ENCODE measurements at places on chromosomes 4 and X.

GRCh38 chr4:111016416-111016815 is 393.5 kb upstream of the PITX2 start:
- no peak for DNase-seq

- no peak for DNase-seq
Observed at GRCh38 chrX:120768254-120768653, 107.4 kb downstream of the CT47B1 start.

- DNase-seq, result no peak
Observed at GRCh38 chrX:17405225-17405969, 30.4 kb downstream of the NHS start.

DNA sequence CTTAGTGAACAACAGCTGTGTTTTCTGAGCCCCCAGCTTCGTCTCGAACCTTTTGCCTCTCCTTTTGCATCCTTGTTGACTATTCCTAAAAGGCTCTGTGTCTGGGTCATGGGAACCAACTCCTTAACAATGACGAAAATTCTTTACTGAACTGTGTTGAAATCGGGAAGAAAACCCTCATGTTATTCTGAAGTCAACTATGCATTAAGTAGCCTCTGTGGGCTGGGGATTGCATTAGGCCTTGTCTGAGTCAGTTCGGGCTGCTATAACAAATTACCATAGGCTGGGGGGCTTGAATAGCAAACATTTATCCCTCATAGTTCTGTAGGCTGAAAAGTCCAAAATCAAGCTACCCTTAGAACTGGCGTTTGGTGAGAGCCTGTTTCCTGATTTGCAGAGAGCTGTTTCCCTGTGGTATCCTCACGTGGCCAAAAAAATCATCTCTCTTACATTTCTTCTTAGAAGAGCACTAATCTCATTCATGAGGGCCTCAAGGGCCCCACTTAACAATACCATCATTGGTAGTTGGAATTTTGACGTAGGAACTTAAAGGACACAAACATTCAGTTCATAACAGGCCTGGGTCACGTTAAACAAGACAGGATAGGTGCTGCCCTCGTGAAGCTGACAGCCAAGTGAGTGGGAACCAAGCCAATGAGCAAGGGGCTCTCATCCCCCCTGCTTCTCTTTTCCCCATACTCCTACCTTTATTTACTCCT is 75.9 kb downstream of the CLNK start:
- DNase-seq, result no peak

- no peak for DNase-seq
Observed at GRCh38 chr4:119785963-119786362, 157.4 kb upstream of the PDE5A start.

GRCh38 chr4:154807042-154807630 is 26.1 kb downstream of the RBM46 start:
- no peak for DNase-seq

DNA sequence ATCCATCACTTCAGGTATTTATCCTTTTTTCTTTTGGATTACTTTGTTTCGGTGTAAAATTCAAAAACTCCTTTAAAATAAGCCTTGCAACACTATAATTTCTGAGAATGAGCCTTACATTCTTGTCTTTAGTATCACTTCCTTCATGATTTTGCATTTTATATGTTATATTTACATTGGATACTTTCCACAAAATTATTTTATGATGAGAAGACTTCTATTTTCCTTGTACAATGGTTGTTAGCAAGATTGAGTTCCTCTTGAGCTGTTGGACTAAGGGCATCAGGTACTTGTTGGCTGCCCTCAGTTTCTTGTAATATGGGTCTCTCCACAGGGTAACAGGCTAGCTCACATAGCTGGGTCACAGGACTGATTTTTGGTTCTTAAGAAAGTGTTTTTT is 22.7 kb upstream of the HPGDS start:
- DNase-seq, result no peak

DNA sequence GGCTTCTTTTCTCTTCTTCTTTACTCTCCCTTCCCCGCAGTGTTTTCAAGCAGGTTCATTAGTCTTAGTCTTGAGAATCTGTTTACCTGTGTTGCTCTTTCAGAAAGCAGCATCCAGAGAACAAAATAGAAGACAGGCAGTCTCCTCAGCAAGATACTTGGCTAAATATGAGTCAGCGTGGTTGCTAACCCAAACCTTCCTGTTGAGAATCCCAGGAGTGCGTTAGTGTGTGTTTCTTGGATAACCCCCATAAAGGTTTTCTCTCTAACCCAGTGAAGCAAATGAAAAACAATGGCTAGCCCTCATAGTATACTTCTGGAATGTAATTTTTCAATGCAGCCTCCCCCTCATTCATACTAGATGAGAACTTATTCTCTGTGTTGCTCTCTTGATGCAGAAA is 41.1 kb downstream of the BMPR1B start:
- DNase-seq, result no peak

DNA sequence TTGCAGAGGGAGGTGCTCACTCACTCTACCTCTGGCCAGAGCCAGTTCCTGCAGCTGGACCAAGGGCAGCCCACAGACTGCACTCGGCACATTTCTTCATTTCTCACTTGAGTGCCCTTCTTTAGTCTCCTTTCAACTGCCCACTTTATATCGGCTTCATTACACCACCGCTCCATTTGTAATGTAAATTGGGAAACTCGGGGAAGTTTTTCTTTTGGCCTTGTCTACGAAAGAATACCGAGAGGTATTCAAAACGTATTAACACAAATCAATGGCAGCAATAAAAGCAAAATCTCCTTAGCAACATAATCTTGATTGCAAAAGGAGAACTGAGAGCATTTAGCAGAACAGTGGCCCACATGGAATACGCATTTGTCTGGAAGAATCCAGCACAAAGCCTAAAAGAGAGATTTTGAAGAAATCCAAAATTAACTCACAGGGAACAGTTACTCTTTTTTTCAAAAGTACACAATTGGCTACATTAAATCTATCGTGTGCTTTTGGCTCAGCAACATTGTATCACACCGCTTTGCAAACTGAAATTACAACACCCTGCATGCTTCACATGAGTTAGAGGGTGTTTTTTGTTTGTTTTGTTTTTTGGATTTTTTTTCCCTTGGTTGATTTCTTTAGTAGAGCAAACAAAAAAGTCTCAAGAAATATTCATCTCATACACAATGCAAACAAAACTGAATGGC is 62.6 kb downstream of the CHIC2 start:
- no peak for DNase-seq

GRCh38 chrX:4588893-4589292 is 875.4 kb upstream of the PRKX start:
- no peak for DNase-seq

DNA sequence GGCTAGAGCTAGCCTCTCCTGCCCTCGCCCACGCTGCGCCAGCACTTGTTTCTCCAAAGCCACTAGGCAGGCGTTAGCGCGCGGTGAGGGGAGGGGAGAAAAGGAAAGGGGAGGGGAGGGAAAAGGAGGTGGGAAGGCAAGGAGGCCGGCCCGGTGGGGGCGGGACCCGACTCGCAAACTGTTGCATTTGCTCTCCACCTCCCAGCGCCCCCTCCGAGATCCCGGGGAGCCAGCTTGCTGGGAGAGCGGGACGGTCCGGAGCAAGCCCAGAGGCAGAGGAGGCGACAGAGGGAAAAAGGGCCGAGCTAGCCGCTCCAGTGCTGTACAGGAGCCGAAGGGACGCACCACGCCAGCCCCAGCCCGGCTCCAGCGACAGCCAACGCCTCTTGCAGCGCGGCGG is at the start of gene AR:
Gene AR (plus strand): TSS at position 204 of the 400 bp plus-strand sequence. CDS start 1,126 bp downstream, outside the sequence.
- no peak for DNase-seq

GRCh38 chrX:109841869-109842579 is 109.0 kb upstream of the ACSL4 start:
- DNase-seq, result no peak

GRCh38 chr4:60422439-60422838 is 777.7 kb upstream of the ADGRL3 start:
- no peak for DNase-seq

- no peak for DNase-seq
Observed at GRCh38 chrX:51902510-51903050, 9.2 kb downstream of the MAGED1 start.

GRCh38 chrX:129781134-129781672 is 1.5 kb downstream of the SASH3 start:
- DNase-seq, result no peak

DNA sequence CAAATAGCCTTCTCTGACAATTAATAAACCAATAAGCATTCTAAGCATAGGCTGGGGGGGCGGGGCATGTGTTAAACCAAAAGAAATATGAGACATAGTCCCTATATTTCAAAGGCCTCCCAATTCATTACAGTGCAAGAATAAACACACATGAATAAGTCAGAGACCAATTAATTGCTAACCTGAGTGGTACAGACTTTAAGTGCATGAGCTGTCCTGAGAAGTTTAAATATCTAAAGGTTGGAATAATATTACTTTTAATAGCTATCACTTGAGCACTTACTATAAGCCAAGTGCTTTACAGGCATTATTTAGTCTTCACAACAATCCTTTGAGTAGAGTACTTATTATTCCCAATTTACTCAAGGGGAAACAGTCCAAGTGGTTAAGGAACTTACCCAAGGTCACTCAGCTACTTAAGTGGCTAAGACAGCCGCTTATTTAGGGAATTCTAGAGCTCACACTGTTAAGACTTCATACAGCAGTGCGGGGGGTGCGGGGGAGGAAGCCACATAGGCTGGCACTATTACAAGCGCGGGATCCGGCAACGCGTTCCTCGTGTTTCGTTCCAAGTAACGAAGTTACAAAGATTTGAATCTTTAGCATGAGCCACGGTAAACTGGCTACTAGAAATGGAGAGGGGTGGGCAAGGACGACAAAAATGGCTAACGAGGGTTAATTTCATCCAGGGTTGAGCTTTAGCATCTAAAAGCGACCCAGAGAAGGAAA is 1.4 kb downstream of the THOC2 start:
- no peak for DNase-seq

DNA sequence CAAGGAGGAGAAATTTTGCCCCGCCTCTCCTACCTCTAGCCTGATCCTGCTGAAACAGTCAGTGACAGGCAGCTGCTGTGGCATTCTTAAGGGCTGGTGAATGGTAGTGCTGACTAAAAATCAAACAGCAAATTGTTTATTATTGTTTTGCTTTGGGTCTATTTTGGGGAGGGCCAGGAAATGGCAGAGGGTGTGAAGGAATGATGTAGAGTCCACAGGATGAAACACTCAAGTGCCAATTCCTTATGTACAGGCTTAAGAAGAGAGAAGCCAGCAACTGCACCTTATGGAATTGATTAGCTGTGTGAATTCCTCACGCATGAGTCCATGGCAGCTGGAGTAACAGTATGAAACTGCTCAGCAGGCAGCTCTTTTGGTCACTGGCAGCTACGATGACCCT is 39.7 kb downstream of the VEGFC start:
- DNase-seq, result no peak

DNA sequence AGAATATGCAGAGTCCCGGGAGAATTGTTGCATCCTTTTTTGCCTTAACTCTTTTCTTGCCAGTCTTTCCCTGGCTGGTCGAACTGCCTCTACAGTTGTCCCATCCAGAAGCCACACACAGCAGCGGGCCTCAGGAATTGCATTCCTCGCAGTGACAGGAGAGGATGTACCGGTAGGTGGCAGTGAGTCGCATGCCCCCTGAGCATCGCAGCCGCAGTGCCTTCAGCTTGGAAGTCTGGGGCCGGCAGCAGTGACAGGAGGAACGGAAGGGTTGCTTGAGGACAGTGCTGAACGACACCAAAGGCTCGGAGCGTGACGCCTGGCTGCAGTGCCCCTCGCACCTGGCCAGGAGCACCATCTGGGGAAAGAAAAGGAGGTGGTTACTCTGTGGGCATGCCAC is 23.5 kb downstream of the NDP start:
- DNase-seq, result no peak

DNA sequence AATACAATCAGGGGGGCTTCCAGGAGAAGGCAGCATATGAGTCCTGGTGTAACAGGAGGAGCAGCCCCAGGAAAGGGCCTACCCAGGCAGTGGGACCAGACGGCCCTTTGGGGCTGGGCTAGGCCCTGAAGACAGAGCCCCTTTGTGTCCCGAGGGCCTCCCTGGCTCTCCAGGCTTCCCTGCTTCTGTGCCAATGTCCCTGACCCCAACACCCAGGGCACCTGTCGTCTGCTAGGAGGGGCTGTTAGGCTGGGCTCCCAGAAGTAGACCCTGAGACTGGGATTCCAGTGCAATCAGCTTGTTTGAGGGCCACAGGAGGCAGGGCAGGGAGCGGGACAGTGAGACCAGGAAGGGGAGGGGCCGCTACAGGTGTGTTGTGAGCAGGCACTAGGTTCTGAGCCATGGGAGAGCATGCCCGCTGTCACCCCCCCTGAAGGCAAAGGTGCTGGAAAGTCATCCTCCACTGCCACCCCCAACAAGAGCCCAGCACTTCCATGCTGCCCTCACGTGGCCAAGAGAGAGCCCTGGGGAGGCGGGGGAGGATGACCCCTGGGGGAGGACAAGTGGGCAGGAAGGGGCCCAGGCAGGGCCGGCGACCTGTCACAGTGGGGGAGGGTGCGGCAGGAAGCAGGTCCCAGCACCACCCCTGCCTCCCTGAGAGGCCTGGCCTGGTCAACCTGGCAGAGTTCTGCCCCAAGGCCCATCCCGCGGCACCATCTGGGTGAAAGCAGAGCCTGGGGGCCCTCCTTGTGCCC is 64.8 kb downstream of the ADRA2C start:
- DNase-seq, result no peak

- no peak for DNase-seq
Observed at GRCh38 chr4:102526532-102526931, 25.4 kb downstream of the NFKB1 start.

DNA sequence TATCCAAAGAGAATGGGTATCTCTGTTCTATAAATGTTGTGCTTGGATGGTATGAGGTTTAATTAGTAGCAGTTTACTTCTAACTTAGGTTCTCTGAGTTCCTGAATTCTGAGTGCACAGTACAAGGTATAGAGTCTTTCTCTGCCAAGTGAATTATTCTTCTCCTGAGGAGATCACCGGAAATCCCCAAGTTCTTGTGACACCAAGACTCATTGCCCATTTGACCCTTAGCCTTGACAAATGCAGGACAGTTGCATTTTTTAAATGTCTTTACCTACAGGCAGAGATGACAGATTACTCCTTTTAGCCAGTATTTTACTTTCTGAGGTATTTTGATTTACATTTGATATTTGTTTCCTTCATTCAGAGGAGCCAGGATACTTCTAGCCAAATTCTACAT is 72.9 kb downstream of the MAOA start:
- no peak for DNase-seq

DNA sequence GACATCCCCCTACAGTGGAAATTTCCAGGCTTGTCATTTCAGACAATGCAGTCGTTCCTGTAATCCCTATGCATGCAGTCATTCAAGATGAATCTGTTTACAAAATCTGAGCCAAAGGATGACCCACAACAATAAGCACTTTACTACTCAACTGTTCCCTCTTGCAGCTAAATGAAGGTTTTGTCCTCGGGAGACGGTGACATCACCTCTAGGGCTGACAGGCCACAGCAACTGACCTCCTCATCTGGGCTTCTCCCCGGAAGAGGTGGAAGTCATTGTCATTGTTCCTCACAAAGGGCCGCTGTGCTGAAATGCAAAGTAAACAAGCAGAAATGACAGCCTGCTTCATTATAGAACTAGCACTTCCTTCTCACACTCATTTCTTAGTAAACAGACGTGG is 29.2 kb downstream of the CLRN2 start:
- no peak for DNase-seq

DNA sequence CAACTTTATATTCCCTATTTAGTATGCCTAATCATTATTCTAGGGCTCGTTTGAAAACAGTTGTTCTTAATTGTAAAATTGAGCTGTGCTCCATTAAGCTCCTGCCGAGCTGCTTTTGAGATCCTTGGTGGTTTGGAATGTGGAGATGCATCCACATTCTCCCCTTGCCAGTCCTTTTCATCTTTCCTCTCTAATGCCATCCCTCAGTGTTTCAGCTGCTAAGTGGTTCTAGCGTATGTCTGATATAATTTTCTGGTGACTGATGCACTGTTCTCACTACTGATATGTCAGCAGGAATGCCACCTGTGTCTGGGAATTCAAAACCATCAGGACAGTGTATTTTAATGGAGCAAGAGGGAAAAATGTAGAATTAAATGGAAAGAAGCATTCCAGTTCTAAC is 1085.0 kb downstream of the CCSER1 start:
- no peak for DNase-seq
